Left ventricle myocardium superior (tissue), 1 donor: ENCODE measurements at places on chromosomes 4 and X.

DNA sequence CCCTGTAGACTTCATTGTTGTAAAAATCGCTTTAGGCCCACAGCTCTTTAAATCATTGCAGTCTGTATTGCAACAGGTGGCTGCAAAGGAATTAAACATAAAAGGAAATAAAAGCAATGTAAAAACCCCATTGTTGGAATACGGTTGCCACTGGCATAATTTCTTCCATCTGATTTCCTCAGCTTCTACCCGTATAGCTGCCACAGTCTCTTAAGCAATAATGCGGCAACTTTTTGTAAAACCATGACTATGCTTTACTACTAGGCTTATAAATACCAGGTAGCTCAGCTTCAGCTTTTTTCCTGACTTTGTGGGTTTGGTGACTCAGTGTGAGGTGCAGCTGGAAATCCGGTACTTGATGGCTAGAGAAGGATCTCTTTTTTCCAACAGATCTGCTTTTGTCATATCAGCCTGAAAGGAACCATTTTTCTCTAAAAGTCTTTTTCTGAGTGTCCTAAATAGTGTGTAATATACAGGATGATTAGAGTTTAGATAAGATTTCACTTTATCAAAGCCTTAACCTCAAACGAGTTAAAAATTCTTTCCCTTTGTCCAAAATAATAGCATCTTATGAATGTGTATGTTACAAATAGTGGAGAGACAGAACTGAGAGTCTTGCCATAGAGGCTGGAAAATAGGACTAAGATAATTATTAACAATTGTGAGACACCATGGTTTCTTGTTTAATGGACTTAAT is 268.0 kb downstream of the ADGRL3 start:
- no peak for DNase-seq

DNA sequence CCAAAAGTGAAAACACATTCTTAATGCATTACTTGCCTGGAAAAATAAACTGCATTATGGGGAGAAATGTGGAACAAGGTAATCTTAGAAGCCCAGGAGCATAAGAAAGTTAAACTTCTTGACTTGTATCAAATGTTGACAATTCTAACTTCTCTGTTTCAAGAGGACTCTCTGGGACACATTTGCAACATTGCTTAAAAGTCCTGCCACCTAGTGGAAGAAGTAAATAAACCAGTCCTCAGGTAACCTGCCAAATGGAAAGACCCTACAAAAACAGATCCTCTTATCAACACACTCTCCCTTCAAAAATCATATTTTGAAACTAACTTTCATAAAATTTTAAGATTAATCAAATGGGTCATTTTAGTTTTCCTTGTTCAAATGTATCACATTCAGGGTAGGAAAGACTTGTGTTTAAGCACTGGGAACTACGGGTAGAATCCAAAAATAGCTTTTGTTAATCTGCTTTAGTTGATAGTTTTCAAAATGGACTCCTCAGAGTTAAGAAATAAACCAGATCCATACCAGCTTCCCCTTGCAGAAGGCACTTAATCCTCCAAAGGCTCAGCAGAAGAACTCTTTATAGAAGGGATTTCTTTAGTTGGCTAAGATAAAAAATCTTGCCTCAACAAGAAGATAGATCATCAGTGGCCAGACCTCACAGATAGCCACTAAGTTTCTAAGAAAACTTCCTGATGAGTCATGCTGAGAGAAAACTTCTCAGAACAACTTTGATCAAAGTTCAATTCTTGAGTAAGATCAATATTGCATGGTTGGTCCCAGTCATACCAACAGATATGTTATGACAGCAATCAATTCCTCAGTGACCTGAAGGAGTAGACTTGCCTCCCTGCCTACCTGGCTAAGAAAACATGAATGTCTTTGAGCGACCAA is 141.7 kb downstream of the HHIP start:
- DNase-seq: no peak

- DNase-seq: peak; percentile 62
These were observed at the start of gene GUCY1A1 for GRCh38 chr4:155666344-155667221. Gene GUCY1A1, plus strand, starts transcription at chr4:155666848. Its CDS starts 30,020 bp downstream, at chr4:155696868.

DNA sequence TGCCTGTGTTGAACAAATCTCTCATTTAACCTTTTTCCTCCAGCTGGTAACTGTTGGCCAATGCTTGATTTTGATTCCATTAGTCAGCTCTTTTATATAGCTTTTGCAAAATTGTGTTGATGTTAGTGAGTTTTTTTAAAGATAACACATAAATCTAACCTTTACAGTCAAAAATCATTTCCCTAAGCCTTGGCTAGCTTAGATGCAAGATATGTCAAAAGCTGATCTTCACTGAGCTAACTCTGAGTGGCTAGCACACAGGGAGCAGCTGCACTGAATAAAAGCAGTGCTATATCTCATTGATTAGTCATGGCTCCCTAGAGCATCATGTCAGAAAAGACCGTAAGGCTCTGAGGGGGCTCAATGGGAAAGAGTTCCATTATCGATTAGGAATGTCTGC is 78.7 kb downstream of the PPARGC1A start:
- no peak for DNase-seq

DNA sequence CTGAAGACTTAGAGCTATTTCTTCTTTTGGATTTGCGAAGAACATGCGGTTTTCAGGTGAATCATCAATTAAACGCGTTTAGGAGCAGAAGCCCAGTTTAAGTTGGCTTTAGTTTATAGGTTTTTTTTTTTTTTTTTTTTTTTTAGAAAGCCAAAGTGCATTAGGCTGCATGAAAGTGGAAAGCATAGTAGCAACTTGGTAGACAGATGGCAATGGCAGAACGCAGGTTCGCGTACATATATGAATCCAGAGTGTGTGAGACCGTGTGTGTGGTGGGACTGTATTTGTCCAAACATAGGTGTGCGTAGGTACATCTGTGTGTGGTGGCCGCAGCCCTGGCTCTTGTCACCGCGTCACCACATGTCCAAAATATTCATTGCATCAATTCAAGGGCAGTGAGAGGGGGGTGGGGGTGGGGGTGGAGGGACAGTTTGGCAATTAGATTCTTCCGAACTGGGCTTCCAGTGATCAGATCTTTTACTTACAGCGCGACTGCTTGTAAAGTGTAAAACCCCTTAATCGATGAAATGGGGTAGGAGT is 901 bp downstream of the JADE1 start:
- DNase-seq: peak; percentile 46

DNA sequence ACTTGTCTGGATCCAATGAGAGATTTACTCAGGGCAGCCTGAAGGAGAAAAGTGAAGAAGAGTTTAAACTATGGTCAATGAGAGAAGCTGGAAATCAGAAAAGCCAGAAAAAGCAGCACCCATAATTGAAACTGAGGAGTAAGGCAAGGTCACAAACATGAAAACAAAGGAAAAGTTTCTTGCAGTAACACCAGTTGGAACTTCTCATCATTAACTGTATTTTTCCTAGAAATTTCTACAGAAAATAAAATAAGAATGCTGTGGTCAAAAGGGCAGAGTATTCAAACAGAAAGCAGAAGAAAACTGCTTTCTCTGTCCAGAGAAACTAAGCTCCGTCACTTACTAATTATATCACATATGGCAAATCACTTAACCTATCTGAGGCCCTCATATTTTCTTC is 102.2 kb downstream of the OR13H1 start:
- no peak for DNase-seq

DNA sequence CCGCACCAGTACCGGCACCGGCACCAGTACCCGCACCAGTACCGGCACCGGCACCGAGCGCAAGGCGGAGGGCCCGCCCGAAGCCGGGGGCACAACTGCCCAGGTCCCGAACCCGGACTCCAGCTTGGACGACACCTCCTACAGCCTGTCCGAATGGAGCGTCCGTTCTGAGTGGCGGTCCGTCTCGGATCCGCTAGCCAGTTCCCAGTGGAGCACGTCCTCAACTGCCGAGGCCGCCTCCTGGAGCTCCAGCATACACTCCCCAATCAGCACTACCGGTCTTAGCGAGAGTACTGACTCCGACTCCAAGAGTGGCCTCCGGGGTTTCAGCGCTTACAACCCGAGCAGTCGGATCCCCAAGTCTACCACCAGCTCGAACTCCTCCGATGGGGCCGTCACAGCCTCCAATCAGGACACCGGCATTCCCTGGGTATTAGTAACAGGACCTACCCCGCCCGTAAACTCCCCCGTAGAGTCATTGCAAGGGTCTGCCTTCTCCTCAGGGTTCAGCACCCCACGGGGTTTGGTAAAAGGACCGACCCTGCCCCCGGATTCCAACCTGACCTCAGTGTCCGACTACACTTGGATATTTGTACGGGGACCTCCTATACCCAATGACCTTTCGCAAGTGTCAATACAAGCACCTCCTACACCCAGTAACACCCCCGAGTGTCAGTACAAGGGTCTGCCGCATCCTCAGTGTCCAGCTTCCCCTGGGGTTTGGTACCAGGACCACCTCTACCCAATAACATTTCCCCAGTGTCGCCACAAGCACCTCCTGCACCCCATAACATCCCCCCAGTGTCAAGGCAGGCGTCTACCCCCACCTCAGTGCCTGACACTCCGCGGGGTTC is 721 bp upstream of the MAOA start:
- peak; percentile 59 for DNase-seq

DNA sequence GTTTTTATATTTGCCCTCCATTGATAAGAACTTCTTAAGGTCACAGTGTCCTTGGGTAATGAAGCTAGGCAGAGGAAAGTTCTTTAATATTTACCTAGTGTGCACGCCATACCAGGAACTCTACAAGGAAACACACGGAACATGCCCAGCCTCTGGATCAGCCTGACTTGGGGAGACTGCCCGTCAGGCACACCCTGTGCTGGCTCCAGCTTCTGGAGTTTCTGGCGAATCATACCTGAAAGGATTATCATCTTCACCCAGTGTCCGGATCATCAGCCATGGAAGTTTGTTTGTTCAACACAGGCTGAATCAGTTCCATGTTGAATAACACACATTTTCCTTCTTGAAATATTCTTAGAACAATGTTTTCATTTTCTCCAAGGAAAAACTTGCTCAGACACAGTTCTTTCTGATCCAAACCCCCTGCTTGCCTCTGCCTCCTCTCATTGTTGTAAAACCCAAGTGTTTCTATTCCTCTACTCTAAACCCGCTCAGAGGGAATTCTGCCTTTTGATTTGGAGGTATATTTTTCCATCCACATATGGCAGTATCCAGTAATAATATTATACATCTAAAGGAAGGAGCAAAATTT is 176.7 kb downstream of the SHROOM3 start:
- no peak for DNase-seq

DNA sequence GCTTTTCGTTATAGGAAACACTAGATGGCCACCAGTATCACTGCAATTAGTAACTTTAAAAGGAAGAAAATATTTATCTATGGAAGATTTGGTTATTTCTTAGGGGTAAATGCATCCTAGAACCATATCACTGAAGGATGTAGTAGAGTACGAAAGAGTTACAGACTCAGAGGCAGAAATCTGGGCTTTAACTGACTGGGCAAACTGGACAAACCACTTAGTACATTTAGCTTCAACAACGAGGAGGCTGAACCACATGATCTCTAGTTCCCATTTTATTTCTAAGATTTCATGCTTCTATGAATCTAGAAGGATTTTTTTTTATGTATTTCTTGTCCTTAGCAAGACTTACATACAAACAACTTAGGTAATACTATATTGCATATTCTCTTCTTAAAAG is 93.0 kb downstream of the SMARCA5 start:
- no peak for DNase-seq

GRCh38 chr4:74891037-74891436 is 41.9 kb upstream of the PARM1 start:
- DNase-seq: no peak

DNA sequence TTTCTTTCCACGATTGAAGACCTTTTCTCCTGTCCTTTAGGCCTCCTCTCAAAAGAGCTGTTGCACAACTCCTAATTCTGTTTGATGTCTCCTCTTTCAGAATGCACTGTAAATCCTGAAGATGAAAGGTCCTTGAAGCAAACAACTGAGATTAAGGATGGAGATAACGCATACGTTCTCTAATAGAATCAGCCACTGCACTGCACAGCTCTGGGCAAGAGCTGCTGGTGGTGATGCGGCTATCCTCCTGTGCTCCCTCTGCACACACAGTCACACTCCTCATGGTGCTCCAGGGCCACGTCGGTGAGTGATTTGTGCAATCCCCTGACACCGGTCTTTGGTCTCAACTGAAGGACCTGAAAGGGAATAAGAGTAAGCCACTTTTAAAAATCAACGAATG is 208.7 kb downstream of the PDGFC start:
- no peak for DNase-seq

DNA sequence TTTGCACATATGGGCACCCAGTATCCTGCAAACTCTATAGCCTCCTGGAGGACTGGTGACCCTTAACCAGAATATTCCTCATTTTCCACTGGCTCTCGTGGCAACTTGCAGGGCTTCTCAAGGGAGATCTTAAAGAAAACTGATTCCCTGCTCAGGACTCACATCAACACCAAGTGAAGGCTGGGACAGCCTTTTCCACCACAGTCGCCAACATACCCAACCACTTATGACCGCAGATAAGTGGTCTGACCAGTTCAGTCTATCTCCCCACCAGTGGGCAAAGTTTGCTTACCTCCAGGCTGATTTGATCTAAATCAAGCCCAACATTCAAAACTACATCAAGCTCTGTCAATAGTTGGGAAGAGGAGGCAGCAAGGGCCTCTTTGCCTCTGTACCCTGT is 289.3 kb upstream of the GATB start:
- no peak for DNase-seq

DNA sequence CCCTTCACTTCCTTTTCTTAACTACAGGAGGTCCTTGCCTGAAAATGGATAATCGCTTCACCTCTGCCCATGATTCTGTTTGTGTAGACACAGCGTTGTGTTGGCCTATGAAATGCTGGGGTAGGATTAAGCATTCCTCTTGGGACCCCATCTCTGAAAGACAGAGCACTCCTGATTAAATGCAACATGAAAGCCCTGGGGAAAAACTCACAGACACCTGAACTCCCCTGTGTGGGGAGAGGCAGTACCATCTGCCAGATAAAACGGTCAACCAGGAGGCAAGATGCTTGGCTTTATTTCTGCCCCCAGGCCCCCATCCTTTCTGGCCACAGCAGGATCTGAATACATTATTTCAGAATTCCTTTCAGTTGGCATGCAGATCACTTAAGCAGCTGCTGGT is 1.9 kb downstream of the LGI2 start:
- no peak for DNase-seq

- no peak for DNase-seq
These were observed 10.4 kb upstream of the PDGFRA start for GRCh38 chr4:54218736-54219135.

GRCh38 chr4:78618436-78618835 is 66.9 kb downstream of the ANXA3 start:
- DNase-seq: no peak
